NCI-H2081 (cell line): ENCODE measurements at places on chromosomes 6 and 20.

GRCh38 chr6:19137505-19137904 lies 699.7 kb upstream of the ID4 start:
- DNase-seq, result no peak

DNA sequence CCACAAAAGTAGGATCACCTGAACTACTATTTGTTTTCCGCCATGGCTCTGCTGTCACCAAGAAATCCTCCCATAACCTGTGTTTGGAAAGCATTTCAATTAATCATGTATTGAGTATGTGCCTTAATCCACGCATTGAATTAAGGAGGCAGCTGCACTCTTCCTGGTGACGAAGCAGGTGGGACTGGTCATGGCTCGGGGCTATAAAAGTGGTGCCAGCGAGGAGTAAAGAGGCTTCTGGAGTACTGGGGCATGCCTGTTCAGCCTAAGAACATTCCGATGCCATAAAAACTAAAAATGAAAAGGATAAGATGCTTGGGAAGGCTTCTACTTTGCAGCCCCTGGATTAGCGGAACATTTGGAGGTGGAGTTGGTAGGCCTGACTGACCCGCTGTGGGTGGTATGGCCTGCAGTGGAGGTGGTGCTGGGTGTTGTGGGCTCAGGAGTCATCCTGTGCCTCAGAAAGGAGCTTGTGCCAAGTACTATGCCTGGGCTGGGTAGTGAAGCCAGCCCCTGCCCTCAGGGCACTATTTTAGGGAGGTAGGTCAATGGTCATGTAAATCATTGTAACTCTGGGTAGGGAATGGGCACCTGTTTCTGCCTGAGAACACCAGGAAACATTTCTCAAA lies 110.5 kb downstream of the B3GAT2 start:
- DNase-seq, result peak; percentile 79

DNA sequence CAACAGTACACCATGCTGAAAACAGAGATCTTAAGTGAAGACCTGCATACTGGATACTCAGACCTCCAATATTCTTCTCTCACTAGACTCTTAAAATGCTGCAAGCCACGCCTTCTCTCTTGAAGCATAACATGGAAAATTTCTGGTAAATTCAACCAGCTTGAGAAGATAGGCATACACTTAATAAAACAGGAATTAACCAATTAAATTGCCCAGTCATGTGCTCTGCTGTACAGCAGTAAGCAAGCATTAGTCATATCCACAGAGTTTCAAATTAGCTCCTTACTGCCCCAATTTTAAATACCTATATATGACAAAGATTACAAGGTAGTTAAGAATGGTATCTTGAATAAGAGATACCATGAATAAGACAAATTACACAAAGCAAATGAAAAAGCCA lies 53.8 kb downstream of the C6orf58 start:
- no peak for DNase-seq

- DNase-seq, result no peak
Measured at GRCh38 chr6:30163090-30163917, at the start of gene TRIM15. TRIM15 (plus strand) TSS chr6:30163546; CDS start chr6:30163685, 139 bp downstream.

GRCh38 chr6:48233063-48233462 lies 122.1 kb upstream of the PTCHD4 start:
- no peak for DNase-seq

GRCh38 chr6:168292826-168293225 lies 26.8 kb downstream of the DACT2 start:
- DNase-seq, result peak; percentile 79

GRCh38 chr6:36019167-36019566 lies 5.3 kb downstream of the SLC26A8 start:
- DNase-seq, result no peak

GRCh38 chr6:104214901-104215300 lies 644.8 kb downstream of the HACE1 start:
- no peak for DNase-seq

DNA sequence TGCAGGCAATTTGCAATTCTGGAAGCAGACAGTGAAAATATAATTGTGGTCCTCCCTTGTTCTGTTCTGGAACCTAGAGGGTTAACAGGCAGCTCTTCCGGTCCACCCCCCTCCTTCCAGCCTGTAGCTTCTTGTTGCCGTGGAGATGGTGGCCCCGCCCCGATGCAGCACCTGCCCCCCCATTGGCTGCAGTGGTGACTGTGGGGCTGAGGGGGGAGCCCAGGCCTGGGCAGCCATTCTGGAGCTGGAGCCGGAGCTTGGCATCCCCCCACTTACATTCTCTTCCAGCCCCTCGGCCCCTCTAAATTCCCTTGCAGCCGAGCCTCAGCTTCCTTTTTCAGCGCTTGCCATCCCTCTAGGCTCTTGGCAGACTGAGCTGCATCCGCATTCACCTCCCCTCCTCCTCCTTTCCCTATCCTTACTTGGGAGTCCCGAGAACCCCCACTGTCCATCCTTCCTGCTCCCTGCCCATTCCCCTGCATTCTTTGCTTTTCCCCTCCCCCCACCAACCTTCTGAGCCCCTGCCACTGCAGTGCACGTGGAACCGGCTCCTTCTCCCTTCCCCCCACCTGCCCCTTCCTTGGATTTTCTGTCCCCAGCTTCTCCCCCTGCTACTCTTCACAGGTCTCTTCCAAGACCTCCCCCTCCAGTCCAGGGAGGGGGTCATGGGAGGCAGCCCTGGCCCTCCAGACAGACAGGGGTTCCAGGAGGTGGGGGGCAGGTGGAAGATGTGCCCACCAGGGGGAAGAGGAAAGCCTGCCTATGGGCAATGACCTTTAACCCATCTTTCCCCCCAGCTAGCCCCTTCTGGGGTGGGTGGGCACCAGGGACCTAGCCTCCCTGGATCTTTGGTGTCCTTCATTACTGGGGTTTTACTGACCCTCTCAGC lies 11.4 kb downstream of the SYNGAP1 start:
- DNase-seq, result peak; percentile 63
